Activated CD4-positive, alpha-beta T cell treated with anti-CD3 and anti-CD28 coated beads, Interleukin-2, amount 50 U/mL, for 16 hours (primary cell): ENCODE measurements at places on chromosomes 5 and 9.

DNA sequence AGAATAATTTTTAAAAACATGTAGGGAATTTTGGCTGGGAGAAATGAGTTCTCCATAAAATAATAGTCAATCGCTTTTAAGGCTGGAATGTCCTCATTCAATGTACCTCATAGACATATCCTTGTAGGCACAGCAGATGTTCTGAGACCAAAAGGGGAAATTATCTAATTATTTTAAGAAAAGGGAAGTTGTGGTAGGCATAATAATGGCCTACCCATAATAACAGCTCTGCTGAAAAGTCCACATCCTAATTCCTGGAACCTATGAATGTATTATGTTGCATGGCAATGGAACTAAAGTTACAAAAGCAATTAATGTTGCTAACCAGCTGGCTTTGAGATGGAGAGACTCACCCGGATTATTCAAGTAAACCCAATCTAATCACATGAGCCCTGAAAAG is 216.1 kb downstream of the TRIM36 start:
- no peak for DNase-seq

GRCh38 chr5:16140417-16140816 is 39.2 kb downstream of the MARCHF11 start:
- no peak for DNase-seq

GRCh38 chr5:76626738-76627137 is 3.5 kb upstream of the F2RL2 start:
- no peak for DNase-seq

DNA sequence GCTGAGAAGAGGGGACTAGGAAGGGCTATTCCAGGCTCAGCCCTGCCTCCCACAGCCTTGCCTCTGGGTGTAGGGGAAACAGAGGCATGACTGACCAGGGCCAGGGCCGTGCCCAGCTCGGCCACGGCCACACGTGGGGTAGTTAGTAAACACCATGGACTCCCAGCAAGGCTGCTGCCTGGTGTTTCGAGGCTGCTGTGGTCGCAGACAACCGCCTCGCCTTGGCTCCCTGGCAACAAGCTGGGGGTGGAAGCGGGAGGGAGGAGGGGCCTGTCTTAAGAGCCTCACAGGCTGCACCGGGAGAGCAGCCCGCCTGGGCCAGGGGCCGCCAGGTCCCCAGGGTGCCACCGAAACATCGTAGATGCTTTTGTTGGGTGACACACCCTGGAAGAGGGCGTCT is 90.2 kb upstream of the CACNA1B start:
- no peak for DNase-seq

DNA sequence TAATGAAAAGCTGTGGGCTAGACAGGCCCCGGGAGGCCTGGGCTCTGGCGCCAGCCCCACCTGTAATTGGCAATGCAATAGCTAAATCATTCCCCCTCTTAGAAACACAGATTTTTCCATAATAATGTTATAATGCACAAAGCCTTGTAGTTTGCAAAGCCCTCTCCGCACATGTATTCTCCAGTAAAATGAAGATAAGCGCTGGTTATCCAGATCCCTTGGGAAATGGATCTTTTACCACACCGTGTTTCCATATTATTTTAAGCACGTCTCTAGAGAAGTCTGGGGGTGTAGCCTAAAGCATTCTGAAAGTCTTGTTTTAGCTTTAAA is 1.1 kb upstream of the APBA1 start:
- no peak for DNase-seq

GRCh38 chr5:148972974-148973374 is 89.9 kb downstream of the SH3TC2 start:
- DNase-seq, result no peak

GRCh38 chr5:146032911-146033310 is 72.5 kb downstream of the PLAC8L1 start:
- DNase-seq, result no peak

DNA sequence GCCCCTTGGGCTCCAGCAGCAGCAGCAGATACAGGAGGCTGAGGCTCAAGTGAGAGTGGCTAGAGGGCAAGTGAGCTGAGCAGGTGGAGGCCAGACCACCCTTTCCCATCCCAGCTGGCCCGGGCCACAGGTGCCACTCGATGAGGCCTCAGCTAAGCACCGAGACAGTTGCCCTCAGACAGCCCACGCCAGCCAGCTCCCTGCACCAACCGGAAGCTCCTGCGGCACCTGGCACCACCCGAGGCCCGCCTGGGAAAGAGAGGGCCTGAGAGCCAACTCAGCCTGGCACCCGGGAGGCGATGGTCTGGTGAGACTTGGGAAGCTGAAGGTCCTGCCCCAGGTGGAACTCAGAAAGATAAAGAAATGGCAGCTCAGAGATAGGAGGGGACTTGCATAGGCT is 28.3 kb upstream of the TTLL11 start:
- DNase-seq, result no peak

DNA sequence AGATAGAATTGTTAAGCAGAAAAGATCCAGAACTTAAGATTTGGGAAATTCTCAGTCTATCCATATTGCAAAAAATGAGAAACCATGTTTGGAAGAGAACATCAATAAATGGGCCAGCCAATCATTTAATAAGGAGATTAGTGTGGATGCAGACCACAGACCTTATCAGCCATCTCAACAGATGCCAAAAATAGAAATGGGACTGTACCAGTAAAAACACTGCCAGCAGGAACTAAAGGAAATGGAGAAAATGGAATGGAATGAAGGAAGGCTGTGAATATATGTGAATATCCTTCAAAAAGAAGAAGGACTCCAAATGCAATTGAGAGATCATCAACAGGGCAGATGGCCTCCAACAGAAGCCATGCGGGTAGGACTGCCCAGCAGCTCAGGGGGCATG is 52.7 kb upstream of the ZNF618 start:
- DNase-seq, result no peak

- DNase-seq, result peak; percentile 17
Measured at GRCh38 chr5:64147849-64148441, 17.7 kb upstream of the RNF180 start.

- DNase-seq, result no peak
Measured at GRCh38 chr9:35717132-35717870, 14.7 kb downstream of the TLN1 start.

- no peak for DNase-seq
Measured at GRCh38 chr5:16271851-16272250, 92.3 kb upstream of the MARCHF11 start.

DNA sequence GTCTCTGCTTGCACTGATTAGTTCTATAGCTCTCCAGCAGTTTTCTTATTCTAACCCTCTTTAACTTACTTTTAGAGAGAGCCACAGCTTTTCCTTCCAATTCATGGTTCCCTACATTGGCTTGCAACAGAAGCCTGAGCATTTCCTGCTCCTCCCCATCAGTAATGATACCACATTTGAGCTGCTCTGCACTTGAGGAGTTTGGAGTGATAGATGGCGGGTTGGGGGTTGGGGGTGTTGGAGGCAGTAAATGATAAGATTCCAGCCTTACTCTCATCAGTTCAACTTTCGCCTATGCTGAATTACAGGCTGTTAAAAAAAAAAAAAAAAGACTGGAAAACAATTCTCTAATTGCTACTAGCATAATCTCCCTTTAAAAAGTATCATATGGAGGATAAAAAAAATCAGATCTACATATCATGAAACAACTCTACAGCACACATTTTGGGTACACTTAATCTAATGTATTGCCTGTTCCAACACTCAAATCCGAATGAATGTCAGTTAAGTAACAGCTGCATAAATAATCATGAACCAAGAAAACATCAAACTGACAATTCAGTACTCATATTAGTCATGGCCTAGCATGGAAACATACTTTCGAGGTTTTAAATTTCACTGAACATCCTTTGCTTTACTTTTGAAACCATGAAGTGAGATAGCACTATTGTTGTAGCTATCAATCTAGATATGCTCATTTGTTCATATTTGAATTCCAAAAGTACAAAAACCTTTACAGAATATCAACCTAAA is 224.7 kb downstream of the NFIB start:
- no peak for DNase-seq

- DNase-seq, result no peak
Measured at GRCh38 chr5:18114151-18114757, 480.0 kb downstream of the TAF11L14 start.

DNA sequence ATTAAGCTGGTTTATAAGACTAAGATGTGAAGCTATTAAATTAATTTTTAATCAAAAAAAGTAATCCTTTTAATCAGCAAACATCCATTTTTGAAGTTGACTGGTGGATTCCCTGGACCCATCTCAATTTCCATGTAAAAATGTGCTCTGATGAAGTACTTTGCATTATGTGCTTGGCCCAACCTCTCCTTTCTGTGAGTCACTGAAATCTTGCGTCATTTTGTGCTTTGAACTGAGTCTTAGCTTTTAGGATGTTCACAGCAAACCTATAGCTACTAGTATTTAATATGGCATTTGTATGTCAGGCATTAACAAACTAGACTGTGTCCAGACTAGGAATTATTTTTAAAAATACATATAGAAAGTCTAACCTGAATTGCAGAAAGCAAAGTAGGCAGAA is 55.0 kb upstream of the CDH12 start:
- no peak for DNase-seq

GRCh38 chr9:15642369-15642962 is 89.6 kb downstream of the CCDC171 start:
- peak; percentile 39 for DNase-seq

- no peak for DNase-seq
Measured at GRCh38 chr9:136083558-136084062, 11.5 kb downstream of the NACC2 start.

DNA sequence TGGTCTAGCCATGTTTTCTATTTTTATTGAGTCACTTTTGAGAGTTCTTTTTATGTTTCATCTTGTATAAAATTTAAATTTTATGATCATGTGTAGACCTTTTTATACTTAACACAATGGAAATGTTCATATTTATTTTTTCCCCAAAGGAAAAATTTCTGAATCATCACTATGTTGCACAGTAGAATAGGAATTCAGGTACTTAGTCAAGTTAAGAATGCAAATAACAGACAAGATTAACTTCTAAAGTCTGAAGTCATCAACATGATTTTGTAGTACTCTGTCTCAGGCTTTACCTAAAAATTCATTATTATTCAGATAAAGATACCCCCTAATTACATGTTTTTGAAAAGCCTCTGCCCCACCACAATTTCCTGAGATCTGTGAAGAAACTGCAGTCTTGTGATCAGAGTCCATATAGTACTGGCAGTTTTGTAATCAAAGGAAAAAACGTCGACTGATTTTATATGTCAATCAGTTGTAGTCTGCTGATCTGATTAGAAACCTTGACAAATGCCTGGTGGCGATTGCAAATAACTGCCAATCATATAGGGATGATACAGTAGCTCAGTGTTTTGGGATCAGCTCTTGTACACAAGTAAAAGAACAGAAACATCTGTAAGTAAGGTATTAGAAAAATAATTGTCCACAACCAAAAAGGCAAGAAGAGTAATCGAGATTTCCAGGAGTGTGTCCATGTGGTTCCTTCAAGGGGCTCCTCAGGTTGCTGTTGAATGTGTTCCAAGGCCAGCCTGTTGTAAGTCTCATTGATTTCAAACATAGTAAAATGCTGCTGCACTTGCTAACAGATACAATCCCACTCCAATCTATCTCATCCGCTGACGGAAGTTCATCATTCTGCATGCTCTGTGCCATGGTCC is 352.4 kb downstream of the ARRDC3 start:
- no peak for DNase-seq

DNA sequence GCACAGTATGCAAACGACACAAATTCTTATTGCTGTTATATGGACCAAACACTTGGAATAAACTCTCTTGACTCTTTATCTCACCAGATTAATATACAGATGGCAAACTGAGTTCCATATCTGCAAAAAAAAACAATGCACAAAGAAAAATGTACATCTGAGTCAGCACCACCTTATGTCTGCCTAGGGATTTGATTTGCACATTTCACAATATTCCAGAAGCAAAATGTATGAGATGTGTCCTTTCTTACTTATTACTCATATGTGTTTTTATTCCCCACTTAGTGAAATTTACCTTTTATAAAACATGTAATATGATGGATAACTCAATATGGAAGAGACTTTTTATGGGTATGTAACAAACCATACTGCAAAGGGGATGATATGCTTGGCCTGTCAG is 236.9 kb downstream of the GLIS3 start:
- DNase-seq, result no peak

DNA sequence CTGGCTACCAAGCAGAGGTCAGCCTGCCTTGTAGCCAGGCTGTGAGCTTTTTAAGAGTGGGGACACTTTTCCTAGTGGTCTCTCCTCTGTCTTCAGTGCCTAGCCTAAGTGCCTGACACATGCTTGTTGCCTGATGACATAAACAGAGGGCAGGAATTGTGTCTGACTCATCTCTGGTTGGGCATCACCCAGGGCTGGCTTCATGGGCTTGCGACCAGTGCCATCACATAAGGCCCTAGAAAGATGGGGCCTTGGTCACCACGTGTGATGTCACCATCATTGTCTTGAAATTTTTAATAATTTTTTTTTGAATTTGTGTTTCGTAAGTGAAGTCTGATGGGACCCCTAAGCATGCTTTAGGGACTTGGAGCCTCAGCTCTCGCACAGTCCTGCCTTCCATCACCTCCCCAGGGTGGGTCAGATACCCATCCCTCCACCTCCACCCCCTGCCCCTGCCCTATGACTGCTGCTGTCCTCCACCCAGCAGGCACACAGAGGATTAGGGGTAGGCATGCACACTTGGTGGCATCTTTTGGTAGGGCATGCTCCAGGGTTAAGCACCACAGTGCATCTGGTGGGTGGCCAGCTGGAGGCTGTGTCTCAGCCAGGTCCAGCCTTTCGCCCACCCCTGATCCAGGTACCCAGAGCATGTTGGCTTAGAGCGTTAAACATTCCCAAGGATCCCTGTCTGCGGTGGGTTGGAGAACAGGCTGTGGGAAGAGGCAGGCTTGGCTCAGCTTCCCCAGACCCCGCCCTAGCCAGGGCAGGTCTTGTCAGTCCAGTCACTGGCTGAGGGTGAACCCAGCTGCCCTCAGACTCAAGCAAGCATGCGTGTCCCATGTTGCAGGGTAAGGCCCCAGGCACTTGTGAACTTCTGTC is 80.1 kb upstream of the SH3PXD2B start:
- DNase-seq, result no peak

DNA sequence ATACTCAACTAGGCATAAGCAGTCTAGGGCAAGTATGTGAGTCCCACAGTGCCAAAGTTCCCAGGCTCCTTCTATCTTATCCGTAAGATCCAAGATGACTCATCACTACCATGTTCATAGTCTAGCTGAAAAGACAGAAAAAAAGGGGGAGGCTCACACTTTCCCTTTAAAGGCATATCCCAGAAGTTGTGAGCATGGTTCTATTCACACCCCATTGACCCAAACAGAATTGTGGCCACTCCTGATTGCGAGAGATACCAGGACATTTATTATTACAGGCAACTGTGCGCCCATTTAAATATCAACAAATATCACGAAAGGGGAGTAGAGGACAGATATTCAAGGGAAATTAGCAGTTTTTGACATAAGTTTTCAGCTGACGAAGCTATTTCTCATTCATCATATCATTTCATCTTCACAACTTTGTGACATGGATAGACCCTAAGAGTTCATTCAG is 8.1 kb upstream of the PFDN1 start:
- no peak for DNase-seq

- no peak for DNase-seq
Measured at GRCh38 chr9:20426019-20426418, 196.3 kb downstream of the MLLT3 start.

DNA sequence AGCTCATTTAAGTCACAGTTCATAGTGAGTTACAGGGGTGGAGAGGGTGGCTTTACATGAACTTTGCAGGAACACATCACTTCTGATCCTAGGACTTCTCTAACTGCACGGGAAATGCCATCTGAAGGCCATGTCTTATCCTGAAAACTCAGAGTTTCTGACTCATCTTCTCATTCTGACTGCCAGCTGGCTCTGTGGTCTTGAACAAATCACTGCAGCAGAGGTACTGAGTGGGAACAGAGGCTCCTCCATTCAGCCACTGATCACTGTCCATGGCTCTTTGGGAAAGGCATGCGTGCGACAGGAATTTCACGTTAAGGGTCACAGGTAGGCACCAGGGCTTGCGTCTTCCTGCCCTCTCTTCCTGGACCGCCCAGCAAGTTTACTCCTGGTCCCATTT is 114.6 kb upstream of the LRRTM2 start:
- no peak for DNase-seq
